Prostate gland (tissue), 2 donors: ENCODE measurements at places on chromosomes 6 and 20. TPM values are rescaled to one million over a fixed set of nuclear protein-coding genes. Genes with fewer than 3 reads are reported as not detected.
A peak's percentile ranks its signal among the peaks of the same experiment; 100 is the strongest.

The RIPPLY2 gene
- total RNA-seq, result not detected

The SLC22A2 gene
- total RNA-seq, result not detected

- no peak for DNase-seq
- H3K27me3 ChIP-seq, result no peaks in the 10 kb centered on the region
- no peak overlapping the region for H3K4me3 ChIP-seq
- H3K27ac ChIP-seq, result no peak overlapping the region
- H3K36me3 ChIP-seq, result no peaks in the 10 kb centered on the region
- no peaks in the 10 kb centered on the region for H3K4me1 ChIP-seq
These were observed 114.8 kb downstream of the HIVEP2 start for GRCh38 chr6:142830116-142830710.

DNA sequence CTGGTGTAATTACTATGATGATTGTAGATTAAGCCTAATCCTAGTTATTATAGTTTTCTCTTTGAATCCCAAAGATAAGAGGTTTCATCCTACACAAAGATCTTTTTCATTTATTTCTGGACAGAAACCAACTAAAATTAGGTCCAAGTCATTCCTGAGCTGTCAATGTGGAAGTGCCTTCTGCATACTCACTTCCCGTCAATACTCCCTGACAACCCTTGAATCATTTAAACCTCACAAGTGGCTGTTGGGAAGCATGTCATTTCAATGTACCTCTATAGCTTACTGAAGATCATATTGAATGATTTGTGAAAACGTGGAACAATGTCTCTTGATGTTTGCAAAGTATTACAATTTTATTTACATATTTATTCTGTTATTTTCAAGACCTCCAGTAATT is 274.1 kb downstream of the HACE1 start:
- H3K36me3 ChIP-seq, result no peaks in the 10 kb centered on the region
- DNase-seq, result no peak
- H3K27me3 ChIP-seq, result no peaks in the 10 kb centered on the region
- H3K4me1 ChIP-seq, result no peaks in the 10 kb centered on the region
- no peak overlapping the region for H3K27ac ChIP-seq

DNA sequence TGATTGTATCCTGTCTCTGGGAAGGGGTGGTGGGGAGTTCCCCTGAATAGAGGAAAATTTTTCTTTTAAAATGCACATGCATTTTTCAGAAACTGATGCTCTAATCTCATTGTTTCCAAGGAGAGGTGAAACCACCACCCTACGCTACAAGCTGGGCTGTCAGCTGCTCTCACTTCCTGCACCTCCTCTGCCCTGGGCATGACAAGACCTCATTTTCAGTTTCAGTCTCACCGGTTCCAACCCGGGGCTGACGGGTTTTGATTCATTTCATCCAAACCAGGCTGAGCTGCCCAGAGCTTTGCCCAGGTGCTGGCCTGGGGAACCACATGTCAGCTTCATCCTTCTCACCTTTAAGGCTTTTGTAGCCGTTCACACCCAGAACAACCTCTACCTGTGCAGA is 99.7 kb downstream of the EYA2 start:
- H3K27ac ChIP-seq, result no peak overlapping the region
- H3K4me1 ChIP-seq, result peaks cover 2% of the 10 kb centered on the region
- H3K36me3 ChIP-seq, result no peaks in the 10 kb centered on the region
- peak; percentile 32 for DNase-seq

- H3K27ac ChIP-seq, result no peak overlapping the region
- no peaks in the 10 kb centered on the region for H3K4me1 ChIP-seq
- DNase-seq, result peak; percentile 72
- H3K27me3 ChIP-seq, result no peaks in the 10 kb centered on the region
These were observed 14.3 kb downstream of the PSMB9 start for GRCh38 chr6:32868257-32868788.

DNA sequence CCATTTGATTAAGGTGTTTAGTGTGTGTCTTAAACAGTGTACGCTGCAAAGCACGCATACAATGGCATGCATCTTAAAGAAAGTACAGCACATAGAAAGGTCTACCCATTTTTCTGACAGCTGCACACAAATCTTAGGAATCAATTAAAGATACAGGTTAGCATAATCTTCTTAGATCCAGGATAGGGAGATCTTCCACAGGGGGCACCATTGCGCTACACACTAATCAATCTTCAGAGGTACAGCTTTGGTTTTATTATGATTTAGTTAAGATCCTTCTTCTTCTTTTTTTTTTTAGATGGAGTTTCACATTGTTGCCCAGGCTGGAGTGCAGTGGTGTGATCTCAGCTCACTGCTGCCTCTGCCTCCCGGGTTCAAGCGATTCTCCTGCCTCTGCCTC is 63.7 kb upstream of the BEND3 start:
- DNase-seq, result peak; percentile 7
- no peak overlapping the region for H3K4me3 ChIP-seq
- no peak overlapping the region for H3K27ac ChIP-seq
- H3K4me1 ChIP-seq, result no peaks in the 10 kb centered on the region
- H3K36me3 ChIP-seq, result no peaks in the 10 kb centered on the region

The ECT2L gene
- 0.41 TPM for total RNA-seq

GRCh38 chr20:8709627-8710026 is 359.3 kb upstream of the PLCB4 start:
- H3K27ac ChIP-seq, result no peak overlapping the region
- H3K4me1 ChIP-seq, result no peaks in the 10 kb centered on the region
- no peaks in the 10 kb centered on the region for H3K27me3 ChIP-seq
- no peaks in the 10 kb centered on the region for H3K36me3 ChIP-seq
- no peak for DNase-seq

- H3K4me3 ChIP-seq, result no peak overlapping the region
- no peaks in the 10 kb centered on the region for H3K36me3 ChIP-seq
- no peaks in the 10 kb centered on the region for H3K27me3 ChIP-seq
- peak; percentile 87 for DNase-seq
These were observed 42.6 kb upstream of the SPDEF start for GRCh38 chr6:34598712-34599111.

- no peak overlapping the region for H3K27ac ChIP-seq
- no peaks in the 10 kb centered on the region for H3K27me3 ChIP-seq
- H3K36me3 ChIP-seq, result no peaks in the 10 kb centered on the region
- no peak for DNase-seq
These were observed 182.1 kb upstream of the AFDN start for GRCh38 chr6:167644412-167645132.

DNA sequence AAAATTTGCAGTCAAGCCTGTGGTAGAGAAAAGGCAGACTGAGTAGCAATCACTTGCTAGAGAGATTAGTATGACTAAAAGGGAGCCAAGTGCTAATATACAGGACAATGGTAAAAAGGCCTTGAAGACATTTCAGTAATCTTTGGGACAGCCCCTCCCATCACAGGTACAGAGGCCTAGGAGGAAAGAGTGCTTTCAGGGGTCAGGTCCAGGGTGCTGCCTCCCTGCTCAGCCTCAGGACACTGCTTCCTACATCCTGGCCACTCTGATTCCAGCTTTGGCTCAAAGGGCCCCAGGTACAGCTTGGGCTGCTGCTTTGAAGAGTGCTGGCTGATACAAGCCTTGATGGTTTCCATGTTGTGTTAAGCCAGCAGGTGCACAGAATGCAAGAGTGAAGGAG is 543.5 kb downstream of the MMUT start:
- no peak overlapping the region for H3K4me3 ChIP-seq
- H3K27me3 ChIP-seq, result no peaks in the 10 kb centered on the region
- no peak overlapping the region for H3K27ac ChIP-seq
- no peak for DNase-seq
- no peaks in the 10 kb centered on the region for H3K4me1 ChIP-seq
- H3K36me3 ChIP-seq, result no peaks in the 10 kb centered on the region

DNA sequence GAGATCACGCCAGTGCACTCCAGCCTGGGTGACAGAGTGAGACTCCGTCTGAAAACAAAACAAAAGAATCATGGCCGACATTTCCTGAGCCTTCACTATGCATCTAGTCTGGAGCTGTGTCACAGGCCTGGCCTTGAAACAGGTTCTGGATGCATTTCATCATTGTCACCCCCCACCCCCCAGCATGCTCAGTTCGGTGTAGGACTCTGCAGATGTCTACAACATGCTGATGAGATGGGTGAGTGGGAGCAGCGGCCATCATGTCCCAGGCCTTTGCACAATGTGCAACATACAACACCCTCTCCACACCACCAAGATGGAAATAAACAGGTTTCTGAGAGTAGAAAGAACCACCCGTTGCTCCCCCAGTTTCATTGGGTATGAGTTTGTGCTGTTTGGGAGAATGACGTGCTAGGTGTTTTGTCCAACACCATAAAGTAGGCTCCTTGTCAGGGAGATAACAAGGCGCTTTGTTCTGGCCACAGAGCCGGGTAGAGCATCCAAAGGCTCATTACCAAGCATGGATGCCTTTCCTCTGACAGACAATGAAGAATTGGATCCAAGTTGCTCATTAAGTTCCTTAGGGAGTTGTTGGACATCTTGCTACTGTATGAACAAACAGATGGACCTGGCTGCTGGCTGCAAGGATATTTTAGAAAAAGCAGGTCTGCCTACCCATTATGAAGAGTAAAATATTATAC is 22.1 kb downstream of the SNHG17 start:
- no peaks in the 10 kb centered on the region for H3K4me1 ChIP-seq
- no peaks in the 10 kb centered on the region for H3K27me3 ChIP-seq
- no peak for DNase-seq
- no peak overlapping the region for H3K27ac ChIP-seq

The MYL9 gene
- total RNA-seq, result 560 TPM

- no peak for DNase-seq
- H3K36me3 ChIP-seq, result no peaks in the 10 kb centered on the region
- no peak overlapping the region for H3K4me3 ChIP-seq
- H3K4me1 ChIP-seq, result no peaks in the 10 kb centered on the region
- no peak overlapping the region for H3K27ac ChIP-seq
These were observed 6.6 kb upstream of the SERPINB9 start for GRCh38 chr6:2909718-2910117.

The TUBB2B gene
- total RNA-seq, result 3.9 TPM

- H3K27me3 ChIP-seq, result no peaks in the 10 kb centered on the region
- no peak overlapping the region for H3K27ac ChIP-seq
- no peak overlapping the region for H3K4me3 ChIP-seq
- no peak for DNase-seq
- no peaks in the 10 kb centered on the region for H3K4me1 ChIP-seq
- no peaks in the 10 kb centered on the region for H3K36me3 ChIP-seq
These were observed 212.4 kb downstream of the GRIK2 start for GRCh38 chr6:101605874-101606273.

The ADGRB3 gene
- 0.59 TPM for total RNA-seq

DNA sequence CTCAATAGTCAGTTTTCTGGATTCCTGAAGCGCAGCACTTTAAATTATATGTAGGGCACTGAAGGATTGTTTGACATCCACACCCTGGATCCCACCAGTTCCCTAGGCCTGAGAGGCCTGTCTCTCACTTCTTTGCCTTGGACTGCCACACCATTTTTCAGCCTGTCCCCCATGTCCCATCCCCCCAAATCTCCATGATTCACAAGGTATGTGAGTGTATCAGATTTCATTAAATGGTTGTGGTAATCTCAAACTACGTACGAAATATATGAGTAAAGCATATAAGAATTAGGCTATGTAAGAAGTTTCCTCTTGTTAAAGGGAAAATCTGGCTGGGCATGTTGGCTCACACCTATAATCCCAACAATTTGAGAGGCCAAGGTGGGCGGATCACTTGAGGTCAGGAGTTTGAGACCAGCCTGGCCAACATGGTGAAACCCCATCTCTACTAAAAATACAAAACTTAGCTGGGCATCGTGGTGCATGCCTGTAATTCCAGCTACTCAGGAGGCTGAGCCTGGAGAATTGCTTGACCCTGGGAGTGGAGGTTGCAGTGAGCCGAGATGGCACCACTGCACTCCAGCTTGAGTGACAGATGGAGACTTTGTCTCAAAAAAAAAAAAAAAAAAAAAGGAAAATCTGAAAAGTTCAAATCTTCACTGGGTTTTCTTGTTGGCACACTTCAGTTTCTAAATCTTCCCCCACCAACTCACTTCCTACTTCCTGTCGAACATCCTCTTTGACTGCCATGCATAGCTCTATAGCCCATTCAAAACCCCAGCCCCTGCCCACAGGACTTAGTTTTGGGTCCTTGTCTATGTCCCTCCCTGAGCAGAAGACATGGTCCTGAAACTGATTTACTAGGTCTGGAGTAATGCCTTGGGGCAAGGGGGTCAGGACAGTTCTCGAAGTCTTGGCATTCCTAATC is 97.3 kb upstream of the SHLD1 start:
- H3K4me3 ChIP-seq, result no peak overlapping the region
- DNase-seq, result no peak
- H3K27me3 ChIP-seq, result no peaks in the 10 kb centered on the region
- H3K4me1 ChIP-seq, result no peaks in the 10 kb centered on the region
- H3K27ac ChIP-seq, result no peak overlapping the region

The TDP2 gene
- 126 TPM for total RNA-seq

The HCK gene
- total RNA-seq, result 6.0 TPM

The PLCB1 gene
- total RNA-seq, result 26.3 TPM

The MLN gene
- total RNA-seq, result not detected

GRCh38 chr6:117548797-117549301 is 53.5 kb downstream of the GOPC start:
- no peak overlapping the region for H3K27ac ChIP-seq
- no peaks in the 10 kb centered on the region for H3K36me3 ChIP-seq
- no peaks in the 10 kb centered on the region for H3K4me1 ChIP-seq

GRCh38 chr20:48098866-48099265 is 313.6 kb upstream of the SULF2 start:
- no peaks in the 10 kb centered on the region for H3K36me3 ChIP-seq
- no peak overlapping the region for H3K4me3 ChIP-seq
- no peak for DNase-seq
- no peak overlapping the region for H3K27ac ChIP-seq
- H3K4me1 ChIP-seq, result no peaks in the 10 kb centered on the region

- no peak overlapping the region for H3K4me3 ChIP-seq
- H3K27ac ChIP-seq, result no peak overlapping the region
- H3K4me1 ChIP-seq, result no peaks in the 10 kb centered on the region
- no peaks in the 10 kb centered on the region for H3K27me3 ChIP-seq
- no peak for DNase-seq
These were observed 348.0 kb downstream of the HDGFL1 start for GRCh38 chr6:22917344-22917743.

DNA sequence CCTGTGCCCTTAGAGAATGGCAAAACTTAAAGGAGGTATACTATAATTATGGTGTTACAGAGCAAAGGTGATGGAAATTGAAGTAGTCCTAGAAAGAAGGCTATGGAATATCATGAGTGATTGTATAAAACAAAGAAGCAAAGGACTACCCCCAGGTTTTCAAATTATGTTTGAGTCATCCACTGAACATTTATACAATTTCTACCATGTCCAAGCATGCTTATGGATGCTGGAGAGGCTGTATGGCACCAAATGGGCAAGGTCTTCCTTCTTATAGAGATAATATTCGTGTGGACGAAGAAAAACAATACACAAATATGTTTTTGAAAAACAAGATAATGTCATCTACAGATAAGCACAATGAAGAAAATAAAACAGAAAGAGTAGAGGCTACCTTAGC is 177.5 kb downstream of the KHDC1L start:
- no peaks in the 10 kb centered on the region for H3K4me1 ChIP-seq
- DNase-seq, result no peak
- no peaks in the 10 kb centered on the region for H3K36me3 ChIP-seq
- no peak overlapping the region for H3K4me3 ChIP-seq
- H3K27me3 ChIP-seq, result no peaks in the 10 kb centered on the region
- no peak overlapping the region for H3K27ac ChIP-seq

The WFDC10B gene
- not detected for total RNA-seq

The ABCF1 gene
- 49.2 TPM for total RNA-seq

The CTCFL gene
- total RNA-seq, result not detected

The FBXO30 gene
- 9.6 TPM for total RNA-seq

The HAO1 gene
- total RNA-seq, result not detected

The SESN1 gene
- 92.2 TPM for total RNA-seq
